ENCODE measurements at places on chromosomes 5 and 9. TPM values are rescaled to one million over a fixed set of nuclear protein-coding genes. Genes with fewer than 3 reads are reported as not detected.

Gene LCN9
- not detected for total RNA-seq

Gene FSD1L
- 1.8 TPM for total RNA-seq

Gene ANKRD18A
- total RNA-seq: not detected

Gene GABBR2
- total RNA-seq: 1.9 TPM

Gene ZNF608
- 0.70 TPM for total RNA-seq

Gene PGM5
- 0.63 TPM for total RNA-seq

Gene LHX6
- total RNA-seq: 0.77 TPM

Gene UGT3A2
- not detected for total RNA-seq

Gene SUSD3
- not detected for total RNA-seq

Data from HT1080 (cell line).